ENCODE measurements at places on chromosomes 5 and 9.

GRCh38 chr5:82046276-82046647 is 74.4 kb downstream of the ATG10 start:
- no peak for DNase-seq

DNA sequence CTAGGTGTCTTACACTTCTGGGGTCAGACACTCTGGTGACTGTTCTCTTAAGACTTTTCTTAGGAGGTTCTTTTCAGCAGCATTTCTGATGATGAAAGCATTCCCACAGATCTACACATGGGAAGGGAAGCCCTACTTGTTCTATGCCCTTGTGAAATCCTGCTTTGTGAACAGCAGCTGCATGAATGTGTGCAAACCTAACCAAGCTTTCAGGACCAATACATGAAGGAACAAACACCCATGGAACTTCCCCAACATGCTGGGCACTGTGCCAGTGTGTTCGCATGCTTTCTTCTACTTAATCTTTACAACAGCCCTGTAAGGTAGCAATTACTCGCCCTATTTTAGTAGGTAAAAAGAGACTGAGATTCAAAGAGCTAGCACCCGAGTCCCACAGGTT is 439.9 kb upstream of the KLF4 start:
- DNase-seq = no peak

- DNase-seq = no peak
Measured at GRCh38 chr5:179195561-179196404, 135.6 kb downstream of the ZNF354C start.

GRCh38 chr9:91690540-91691249 is 259.3 kb downstream of the ROR2 start:
- DNase-seq = no peak

- DNase-seq = no peak
Measured at GRCh38 chr9:137293094-137293481, 9.0 kb downstream of the NRARP start.

DNA sequence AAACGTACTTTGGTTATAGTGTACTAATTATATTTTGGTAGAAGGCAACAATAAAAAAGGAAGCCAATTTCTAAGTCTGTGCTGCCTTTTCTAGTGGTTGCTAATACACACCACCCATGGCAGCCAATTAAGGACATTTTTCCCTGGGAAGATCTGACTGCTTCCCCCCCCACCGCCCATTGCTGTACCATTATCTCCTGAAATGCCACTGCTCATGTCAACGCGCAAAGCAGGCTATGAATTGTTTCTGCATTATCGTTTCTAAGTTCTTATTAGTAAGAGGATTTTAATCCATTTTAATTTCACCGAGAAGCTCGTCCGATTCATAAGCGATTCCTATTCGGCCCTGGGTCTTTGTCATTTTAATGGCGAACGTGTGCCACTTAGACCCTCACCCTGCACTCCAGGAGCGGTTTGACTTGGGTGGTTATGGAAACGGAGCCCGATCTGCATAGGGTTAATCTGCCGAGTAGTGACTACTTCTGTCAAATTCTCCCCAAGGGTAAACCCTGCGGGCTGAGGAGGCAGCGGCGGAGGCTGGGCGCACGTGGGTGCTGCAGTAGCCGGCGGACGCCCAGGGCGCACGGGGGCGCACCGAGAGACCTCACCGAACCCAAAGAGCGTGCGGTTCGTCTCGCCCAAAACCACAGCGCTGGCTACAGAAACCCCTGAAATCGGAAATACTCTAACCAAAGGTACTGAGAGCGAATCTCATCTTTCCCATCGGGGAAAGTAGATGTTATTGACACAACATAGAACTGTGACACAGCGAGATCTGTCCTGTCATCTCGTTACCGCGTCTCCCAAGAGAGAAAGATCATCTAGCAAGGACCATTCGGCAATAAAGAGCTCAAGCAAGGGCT is 55.8 kb upstream of the SHC3 start:
- DNase-seq = no peak

DNA sequence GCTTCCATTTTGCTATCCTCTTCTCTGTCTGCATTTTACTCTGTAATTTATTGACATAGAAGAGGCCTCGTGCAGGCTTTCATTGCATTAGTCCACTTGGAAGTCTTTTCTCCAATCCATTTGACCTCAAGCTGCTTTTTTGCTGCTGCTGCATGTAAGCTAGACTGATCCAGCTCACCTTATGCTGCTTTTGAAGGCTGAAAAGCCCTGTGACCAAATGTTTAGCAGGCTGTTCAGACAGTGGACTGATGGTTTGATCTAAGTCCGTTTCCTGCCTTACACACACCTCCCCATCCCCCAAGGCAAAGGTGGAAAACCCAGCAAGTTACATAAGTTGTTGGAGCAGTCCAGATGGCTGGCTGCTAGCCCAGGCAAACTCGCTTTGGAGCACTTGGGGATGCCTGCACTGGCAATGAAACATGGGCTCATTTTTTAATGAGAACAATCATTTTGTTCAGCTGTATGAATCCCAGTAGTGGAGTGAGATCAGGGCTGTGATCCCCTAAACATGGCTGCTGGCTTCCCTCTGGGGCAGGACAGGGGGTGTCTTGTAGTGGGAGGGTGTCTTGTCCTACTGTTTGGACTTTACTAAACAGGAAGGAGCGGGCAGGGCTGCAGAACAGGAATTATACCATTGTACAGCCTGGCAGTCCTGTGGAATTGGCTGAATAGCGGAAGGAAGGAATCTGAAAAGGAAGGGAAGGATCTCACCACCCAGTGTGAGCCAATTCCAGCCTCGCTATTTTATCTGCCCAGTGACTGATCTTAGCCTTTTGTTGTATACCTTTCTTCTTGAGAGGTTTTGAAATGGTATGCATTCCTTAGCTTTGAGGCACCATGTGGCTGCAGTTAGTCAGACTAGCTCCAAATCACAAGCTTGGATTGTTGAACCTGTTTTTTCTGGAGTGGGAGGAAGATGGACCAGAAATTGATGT is 212.0 kb downstream of the ARHGAP26 start:
- DNase-seq = peak; percentile 76

GRCh38 chr5:158236511-158237335 is 377.8 kb upstream of the CLINT1 start:
- no peak for DNase-seq

DNA sequence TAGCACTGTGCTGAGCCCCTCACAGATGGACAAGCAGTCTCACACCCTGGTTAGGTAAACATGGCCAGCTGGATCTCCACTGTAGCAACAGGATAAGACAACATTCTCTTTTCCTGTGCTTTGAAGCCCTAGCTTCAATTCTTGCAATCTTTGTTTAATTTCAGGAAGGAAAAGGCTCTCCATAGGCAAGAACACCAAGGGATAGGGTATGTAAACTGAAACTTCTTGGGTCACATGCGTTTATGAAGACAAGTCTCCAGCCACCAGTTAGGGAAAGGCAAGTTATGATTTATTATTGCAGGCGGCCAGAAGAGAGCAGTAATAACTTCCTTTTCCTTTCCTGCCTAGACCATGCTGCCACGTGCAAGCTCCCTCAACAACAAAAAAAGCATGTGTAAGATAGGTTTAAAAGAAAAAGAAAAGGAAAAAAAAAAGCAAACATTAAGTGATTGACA is 50.1 kb upstream of the POU5F2 start:
- DNase-seq = no peak

DNA sequence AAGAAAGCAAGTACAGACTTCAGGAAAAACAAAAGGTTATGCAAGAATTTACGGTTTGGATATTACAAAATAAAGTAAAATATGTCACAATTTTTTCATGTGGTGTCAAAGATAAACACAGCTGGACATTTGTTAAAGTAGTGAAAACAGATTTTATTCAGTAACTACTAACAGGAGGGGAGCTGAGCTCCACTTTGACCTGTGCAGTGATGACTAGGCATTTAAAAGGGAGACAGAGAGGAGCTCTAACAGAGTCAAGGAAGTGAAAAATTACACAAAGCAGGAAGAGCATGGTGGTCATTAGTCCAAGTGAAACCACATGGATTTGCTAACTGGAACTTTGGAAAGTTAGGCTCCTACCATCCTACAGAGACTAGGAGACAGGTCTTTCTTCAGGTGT is 263.6 kb upstream of the PCSK5 start:
- no peak for DNase-seq

DNA sequence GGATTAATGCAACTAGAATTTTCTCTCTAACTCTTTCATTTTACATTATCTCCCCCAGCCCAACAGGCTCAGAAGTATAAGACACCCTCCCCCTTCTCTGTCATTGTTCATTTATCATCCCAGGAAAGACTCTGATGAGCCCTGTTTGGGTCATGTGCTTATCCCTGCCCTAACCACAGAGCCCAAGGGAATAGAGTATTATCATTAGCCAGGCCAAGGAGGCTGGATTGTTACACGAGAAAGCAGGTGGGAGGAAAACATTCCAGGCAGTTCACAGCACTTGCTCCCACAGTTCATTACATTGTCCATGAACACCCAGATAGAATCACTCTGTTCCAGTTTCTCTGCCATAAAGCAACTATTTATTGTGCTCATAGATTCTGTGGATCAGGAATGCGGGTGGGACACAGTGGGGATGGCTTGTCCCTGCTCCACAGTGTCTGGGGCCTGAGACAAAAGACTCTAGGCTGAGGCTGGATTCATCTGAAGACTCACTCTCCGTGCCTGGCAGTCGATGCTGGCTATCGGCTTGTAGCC is 59.5 kb upstream of the TMEM215 start:
- no peak for DNase-seq

GRCh38 chr5:34519489-34520220 is 136.5 kb upstream of the RAI14 start:
- DNase-seq = no peak

DNA sequence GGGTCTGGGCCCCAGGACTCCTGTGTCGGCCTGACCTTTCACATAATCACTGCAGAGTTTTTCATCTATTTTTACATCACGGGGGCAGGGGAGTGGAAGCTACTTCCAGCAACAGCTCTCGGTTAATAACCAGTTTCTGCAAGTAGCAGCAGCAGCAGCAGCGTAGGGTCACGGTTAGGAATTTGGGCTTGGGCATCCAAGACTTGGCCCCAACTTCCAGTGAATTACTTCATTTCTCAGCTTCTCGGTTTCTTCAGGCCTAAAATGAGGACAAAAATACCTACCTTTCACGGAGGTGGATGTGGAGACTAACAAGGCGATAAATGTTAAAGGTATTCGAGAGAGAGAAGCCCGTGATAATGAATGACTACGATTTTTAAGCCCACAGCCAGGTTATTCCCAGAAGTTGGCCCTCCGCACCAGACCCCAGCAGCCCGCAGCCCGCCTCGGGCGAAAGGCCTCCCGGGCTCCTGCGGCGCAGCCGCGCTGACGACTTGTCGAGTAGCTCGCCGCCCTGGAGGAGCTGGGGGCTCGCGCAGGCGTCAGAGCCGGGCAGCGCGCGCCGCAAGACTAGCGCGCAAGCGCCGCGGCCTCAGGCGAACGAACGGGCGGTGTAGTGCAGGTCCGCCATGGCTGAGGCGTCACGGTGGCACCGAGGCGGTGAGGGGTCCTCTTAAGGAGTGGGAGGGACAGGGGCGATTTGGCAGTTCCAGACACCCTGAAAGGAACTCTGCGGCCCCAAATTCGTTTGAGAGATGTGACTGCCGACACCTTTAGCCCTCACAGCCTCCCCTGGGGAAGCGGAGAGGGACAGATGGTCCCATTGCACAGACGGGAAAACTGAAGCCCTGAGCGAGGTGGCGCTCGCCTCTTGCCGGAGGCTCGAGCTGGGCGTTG is at the start of gene PKD2L2:
Gene PKD2L2, plus strand, starts transcription at position 595 of the 897 bp plus-strand sequence. Its CDS starts 35 bp downstream, at position 630.
- DNase-seq = peak; percentile 48

DNA sequence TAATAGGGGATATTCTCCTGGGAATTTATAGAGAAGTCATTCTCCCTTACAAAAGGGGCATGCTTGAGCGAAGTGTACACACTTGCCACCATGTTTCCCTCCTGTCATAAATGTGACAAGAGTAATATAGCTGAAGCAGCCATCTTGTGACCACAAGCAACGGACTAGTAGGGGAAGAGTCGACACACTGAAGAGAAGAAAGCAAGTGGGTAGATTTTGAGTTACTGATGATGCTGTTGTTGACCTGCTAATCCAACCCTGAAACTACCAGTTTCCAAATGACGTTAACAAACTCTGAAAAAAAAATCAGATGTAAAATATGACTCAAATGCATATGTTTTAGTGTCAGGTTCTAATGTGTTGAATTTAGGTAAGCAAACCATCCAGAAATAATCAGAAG is 350.4 kb downstream of the CDH10 start:
- no peak for DNase-seq

GRCh38 chr5:35416217-35416988 is 186.1 kb upstream of the PRLR start:
- no peak for DNase-seq

GRCh38 chr5:18882154-18882553 is 1105.8 kb downstream of the CDH18 start:
- no peak for DNase-seq

DNA sequence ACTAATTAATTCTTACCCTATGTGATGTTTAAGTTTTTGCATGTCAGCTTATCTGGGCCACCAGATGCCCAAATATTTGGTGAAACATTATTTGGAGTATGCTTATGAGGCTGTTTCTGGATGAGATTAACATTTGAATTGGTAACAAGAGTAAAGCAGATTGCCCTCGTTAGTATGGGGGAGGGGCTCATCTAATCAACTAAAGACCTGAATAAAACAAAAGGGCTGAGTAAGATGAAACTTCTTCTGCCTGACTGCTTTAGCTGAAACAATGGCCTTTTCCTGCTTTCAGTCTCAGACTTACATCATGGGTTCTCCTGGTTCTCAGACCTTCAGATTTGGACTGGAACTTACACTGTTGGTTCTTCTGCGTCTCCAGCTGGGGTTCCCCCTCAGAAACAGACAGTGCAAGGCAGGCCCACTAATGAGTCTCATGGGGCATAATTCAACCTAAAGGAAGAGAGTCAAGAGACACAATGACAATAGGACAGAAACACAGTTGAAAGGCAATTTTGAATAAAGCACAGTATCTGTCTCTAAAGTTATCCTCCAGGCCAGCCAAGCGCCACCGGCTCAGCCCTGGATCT is 288.4 kb downstream of the CAAP1 start:
- no peak for DNase-seq

DNA sequence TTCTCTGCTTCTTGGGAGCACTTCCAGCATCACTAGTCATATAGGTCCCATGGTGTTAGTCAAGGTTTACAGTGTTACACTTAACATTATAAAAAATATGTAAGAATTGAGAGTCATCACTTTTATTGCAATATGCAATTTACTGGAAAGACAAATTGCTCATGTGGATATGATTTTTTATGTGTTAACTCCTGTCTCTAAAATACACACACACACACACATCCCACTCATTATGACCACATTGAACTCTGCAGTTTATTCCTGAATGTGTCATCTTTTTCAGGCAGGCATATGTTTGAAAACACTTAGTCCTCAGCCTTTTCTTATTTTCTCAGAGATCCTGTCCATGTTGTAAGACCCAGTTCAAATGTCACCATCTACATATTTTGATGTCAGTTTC is 148.5 kb upstream of the MRPS30 start:
- no peak for DNase-seq

GRCh38 chr5:140647042-140647419 is 399 bp downstream of the NDUFA2 start:
- DNase-seq = no peak

DNA sequence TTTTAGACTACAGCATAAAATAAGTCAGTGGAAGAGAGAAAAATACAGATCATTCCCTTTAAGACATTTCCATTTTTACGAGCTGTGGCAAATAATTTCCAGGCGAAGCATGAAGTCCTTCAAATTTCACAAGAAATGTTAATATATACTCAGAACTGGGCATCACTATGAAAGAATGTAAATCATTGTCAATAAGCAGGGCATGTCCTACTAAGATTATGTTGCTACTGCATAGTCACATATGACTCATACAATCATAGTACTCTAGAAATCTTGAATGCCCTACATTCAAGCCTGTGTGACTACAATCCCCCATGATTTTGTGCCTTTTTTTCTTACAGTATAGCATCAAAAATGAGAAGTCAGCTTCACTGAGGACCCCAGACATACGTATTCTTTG is 485.2 kb upstream of the FTMT start:
- peak; percentile 16 for DNase-seq

GRCh38 chr5:14237317-14238086 is 94.4 kb downstream of the TRIO start:
- no peak for DNase-seq
